ENCODE measurements at places on chromosomes 2 and 18. TPM values are rescaled to one million over a fixed set of nuclear protein-coding genes. Genes with fewer than 3 reads are reported as not detected.

GRCh38 chr2:108917526-108917925 is 71.5 kb downstream of the EDAR start:
- no peak for DNase-seq

- no peak for DNase-seq
These were observed 650.8 kb downstream of the DCDC2C start for GRCh38 chr2:4354164-4354563.

DNA sequence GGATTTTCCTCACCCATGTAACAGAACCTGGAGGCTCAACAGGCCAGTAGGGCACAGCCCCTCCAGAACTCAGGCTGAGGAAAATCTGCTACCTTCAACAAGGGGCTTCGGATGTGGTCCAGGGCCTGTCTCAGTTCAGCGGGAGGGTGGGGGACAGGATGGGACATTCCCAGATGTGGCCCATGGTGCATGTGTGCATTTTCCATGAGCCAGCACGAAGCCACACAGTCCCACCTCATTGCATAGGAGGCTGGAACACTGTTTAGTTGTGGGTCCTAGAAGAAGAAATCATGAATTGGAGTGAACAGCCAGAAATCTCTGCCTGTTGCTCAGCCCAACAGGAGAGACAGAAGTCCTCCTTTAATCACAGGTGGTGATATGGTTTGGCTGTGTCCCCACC is 469.6 kb upstream of the MYT1L start:
- no peak for DNase-seq

DNA sequence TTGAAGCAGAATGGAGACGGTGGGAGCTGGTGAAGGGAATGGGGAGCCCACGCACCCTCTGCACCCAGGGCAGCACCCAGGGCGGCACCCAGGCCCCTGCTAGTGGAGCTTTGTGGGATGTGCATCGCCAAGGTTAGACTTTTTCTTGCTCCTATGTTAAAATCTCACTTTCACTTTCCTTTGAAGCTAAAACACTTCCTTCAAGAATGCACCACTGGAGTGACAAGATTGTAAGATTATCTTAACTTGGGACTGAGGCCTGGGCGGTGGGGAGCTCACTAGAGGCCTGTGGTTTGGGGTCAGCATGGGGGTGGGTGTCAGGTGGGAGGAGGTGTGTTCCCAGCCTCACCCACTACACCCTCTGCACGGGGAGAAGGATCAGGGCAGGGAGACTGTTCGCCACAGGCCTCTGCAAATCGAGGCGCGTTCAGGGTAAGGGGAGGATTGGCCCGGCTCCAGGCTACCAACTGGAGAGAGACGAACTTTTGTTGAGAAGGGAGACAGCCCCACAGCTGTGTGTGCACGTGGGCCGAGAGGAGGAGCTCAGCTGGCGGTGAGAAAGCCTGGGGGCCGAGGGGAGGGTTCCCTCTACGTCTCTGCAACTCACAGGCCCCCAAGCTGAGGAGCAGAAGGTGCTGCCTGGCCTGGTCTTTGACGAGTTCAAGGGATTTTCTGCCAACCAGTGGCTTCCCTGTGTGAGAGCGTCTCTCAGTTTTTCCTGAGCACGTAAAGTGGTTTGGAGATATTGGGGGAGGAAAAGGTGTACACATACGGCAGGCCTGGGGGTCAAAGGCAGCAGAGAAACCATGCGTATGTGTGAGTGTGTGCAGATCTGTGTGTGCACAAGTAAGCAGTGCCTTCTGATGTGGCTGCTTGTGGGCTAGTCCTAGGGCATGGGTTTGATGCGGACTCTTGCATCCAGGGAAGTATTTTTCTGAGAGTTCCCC is 147.7 kb downstream of the KLHL29 start:
- DNase-seq: no peak

DNA sequence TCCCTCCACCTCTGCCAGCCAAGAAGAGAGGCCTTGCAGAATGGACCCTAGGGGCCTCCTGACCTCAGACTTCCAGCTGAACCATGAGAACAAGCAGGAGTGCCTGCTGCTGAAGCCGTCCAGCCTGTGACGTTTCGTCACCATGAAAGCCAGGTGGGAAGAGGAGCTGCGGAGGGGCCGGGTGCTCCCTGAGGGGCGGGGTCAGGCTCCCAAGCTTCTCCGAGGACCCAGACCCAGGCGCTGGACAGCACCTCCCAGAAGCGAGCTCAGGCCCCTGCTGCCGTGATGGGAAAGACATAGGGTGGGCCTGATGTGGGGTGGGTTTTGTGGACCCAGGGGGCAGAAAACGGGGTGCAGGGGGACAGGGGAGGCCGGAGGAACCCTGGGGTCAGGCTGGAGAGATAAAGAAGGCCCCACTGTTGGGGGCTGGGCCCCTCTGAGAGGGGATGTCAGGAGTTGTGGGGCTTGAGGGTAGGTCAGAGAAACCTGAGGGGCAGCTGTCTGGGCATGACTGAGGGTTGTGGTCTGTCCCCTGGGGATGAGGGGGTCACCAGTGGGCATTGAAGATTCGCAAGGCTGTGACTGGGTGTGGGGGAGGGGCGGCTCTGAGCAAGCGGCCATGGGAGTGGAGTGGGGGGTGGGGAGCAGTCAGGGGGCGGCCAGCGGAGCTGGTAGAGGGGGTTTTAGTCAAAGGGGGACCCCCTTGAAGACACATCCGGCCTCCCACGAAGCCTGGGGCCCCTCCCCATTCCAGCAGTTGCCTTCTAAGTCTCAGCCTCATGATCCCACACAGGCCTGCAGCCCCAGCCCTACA is 73.4 kb upstream of the ODC1 start:
- DNase-seq: no peak

GRCh38 chr18:12946549-12947284 is 1.1 kb upstream of the SEH1L start:
- DNase-seq: peak; percentile 81

DNA sequence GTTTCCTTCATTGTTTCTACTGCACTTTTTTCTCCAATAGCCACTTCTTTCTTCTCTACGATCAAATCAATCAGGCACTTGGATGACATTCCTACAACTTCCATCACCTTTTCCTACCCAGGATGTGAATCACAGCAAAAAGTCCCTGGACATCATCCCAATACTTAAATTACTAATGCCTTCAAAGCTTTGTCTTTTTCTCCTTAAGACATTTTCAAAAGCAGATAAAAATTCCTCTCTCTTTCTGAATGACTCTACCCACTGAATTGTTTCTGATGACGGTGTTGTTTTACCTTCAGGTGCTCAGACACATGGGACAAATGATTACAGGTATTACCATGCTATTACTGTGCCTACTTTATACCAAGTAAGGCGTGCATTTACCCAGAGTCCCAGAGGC is 500.9 kb downstream of the FBXO15 start:
- no peak for DNase-seq

DNA sequence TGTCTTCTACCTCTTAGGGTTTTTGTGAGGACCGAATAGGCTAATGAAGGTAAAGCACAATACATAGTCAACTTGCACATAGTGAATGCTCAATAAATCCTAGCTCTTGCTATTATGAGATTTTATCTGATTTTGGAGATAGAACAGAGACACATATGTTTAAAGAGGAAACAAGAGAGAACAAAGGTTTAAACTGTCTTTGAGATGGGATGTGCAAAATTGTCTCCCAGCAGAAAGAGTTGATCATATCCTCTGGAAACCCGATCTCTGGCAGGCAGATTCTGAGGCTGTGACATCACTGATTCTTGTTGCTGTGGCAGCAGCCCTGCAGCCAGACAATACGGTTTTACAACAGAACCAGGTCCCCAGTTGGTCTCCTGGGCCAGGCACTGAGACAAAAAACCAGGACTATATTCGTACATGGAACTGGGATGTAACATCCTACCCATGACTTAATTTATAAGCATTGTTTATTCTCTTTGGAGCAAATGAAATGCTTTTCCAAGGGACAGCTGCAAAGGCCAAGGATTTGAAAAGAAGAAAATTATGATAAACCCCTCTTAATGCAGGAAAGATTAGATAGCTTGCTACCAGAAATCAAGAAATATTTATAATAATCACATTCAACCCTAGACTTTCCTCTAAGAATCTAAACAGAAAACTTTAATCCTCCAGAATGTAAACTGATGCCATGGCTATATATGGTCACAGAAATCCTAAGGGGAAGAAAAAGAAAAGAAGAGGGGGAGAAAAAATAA is 80.2 kb downstream of the SLC8A1 start:
- peak; percentile 30 for DNase-seq

- no peak for DNase-seq
These were observed 7.7 kb downstream of the RASGRP3 start for GRCh38 chr2:33484042-33484621.

DNA sequence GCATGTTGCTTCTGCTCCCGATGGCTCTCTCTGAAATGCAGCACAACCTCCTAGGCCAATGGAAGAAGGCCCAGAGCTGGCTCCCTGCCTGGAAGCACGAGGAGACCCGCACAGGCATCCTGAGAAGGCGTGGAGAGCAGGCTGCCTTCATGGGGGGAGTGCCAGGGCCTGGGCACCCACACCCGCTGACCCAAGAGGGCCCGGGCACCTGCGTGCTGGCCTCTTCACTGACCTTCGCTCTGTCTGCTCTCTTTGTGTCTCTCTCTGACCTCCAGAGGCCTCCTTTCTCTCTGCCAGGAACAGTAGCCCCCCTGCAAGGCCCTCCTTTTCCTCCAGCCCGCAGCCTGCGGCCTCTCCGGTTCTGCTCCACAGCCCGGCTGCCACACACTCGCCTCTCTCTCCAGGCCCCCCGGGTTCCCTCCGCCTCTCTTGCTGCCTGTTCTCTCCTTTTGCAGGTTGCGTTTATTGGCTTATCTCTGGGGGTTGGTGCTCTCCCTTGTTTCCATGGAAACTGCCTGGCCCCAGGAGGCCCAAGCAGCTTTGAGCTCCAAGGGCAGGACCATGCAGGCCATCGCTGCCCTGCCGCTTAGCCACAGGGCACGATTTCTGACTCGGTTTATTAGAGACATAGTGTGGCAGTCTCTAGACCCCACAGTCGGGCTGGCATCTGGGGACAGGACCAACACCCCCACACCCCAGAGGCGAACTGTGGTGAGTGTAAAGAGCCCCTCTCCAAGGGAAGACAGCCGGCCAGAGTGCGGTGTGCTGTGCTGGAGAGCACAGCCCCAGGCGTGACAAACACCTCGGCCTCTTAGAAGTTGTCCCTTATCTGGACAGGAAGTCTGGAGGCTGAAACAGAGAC is 1.7 kb downstream of the MZT2B start:
- no peak for DNase-seq

- DNase-seq: no peak
These were observed 47.7 kb downstream of the MYOM1 start for GRCh38 chr18:3172097-3172496.

DNA sequence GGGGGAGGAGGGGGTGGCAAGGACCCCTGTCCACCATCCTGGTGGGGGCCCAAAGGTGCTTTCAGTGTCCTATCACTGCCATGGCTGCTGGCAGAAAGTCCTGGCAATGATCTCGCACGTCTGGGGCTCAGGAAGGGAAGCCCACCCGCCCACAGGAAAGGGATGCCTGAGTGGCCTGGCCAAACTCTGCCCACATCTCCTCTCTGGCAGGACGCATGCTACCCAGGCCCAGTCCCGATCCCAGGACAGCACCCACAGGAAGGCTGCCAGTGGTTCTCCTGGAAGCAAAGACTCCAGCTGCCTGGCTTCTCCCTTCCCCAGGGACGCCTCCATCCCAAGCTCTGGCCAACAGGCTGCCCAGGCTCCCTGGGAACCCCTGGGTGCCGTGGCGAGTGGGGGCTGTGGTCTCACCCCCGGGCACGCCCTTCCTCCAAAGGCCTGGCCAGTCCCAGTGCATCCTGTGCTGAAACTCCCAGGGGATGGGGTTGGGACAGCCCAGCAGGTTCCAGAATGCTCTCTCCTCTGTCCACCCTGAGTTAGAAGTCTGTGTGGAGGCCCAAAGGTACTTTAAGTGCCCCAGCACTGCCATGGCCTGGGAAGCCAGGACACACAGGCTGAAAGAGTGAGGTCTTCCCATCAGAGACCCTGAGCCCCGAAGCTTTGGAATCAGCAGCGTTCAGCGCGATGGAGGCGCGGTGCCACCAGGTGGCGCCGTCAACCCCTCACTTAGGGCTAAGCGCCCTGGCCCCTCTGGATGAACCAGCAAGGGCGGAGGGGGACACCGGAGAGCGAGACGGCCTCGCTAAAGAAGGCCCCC is 29.8 kb upstream of the TAF1B start:
- peak; percentile 75 for DNase-seq

SH3RF3 gene
- polyA plus RNA-seq: 7.9 TPM

TIA1 gene
- 639 TPM for polyA plus RNA-seq

CROCC2 gene
- polyA plus RNA-seq: 2.1 TPM

YIPF4 gene
- polyA plus RNA-seq: 56.4 TPM

TIGD1 gene
- 11.6 TPM for polyA plus RNA-seq

L3MBTL4 gene
- 5.9 TPM for polyA plus RNA-seq

FEV gene
- not detected for polyA plus RNA-seq
